Kasumi-1 (cell line): ENCODE measurements at places on chromosomes 2 and 18.

- DNase-seq: no peak
Measured at GRCh38 chr2:169670215-169670651, 24.0 kb downstream of the CFAP210 start.

GRCh38 chr2:143121079-143121478, 8.1 kb upstream of the ARHGAP15 start:
- peak; percentile 41 for DNase-seq

DNA sequence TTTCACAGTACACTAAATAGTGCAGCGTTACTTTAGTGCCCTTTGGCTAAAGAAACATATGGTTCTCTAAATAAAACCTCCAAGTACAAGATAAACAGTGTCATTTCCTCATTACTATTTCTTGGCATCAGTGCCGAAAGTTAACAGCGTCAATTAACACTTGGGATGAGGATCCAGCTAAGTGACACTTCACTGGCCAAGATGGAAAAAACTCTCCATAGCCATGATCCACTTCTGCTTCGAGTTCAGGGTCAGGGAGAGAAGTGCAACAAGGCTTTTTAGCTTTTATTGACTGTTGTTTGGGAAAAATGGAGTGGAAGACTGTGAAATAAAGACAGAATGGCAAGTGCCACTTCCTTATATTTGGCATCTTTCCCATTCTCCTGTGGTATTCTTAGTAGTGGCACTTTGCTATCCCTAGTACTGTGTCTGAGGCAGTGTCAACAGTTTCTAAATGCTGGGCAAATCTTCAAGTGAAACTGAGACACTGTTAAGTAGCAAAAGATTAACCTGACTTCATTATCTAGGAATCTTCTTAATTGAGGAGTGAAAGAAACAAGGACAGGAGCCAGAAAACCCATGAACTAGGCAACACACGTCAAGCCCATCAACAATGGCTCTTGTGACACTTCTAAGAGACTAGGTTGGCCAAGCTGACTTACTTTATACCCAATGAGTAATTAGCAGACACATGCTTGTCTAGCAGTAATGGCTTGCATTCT, 222.5 kb upstream of the SESTD1 start:
- no peak for DNase-seq

GRCh38 chr2:41990688-41991087, 57.1 kb upstream of the PKDCC start:
- no peak for DNase-seq

DNA sequence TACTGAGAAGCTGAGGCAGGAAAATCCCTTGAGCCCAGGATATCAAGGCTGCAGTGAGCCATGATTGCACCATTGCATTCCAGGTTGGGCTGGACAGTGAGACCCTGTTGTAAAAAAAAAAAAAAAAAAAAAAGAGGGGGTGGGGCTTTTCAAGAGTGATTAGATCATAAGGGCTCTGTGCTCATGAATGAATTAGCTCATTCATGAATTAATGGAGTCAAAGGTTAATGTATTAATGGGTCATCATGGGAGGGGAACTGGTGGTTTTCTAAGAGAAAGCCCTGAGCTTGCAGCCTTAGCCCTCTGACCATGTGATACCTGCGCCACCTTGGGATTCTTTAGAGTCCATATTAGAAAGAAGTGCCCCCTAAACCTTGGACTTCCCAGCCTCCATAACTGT, 4.5 kb downstream of the SLC19A3 start:
- DNase-seq: no peak

DNA sequence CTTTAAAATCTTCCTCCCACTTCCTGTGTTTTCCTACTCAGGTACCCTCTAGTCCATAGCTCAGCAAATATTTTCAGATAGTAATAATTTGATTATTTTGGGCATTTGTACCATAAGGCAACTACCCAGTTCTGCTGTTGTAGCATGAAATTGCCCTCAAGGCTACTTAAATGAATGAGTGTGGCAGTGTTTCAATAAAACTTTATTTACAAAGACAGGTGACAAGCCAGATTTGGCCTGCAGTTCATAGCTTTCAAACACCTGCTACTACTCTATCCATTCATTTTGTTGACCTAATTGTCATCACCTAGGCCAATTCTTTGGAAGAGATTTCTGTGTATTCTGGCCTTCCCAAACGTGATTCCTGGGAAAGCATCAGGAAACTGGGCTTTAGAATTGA, 28.9 kb downstream of the NYAP2 start:
- DNase-seq: no peak

- DNase-seq: no peak
Measured at GRCh38 chr2:39657287-39657937, 8.3 kb upstream of the TMEM178A start.

GRCh38 chr2:148031152-148031551, 10.3 kb downstream of the MBD5 start:
- DNase-seq: no peak

GRCh38 chr18:48342125-48342524, 67.1 kb downstream of the ZBTB7C start:
- DNase-seq: no peak

- DNase-seq: no peak
Measured at GRCh38 chr2:47386551-47386950, 16.4 kb upstream of the MSH2 start.

- no peak for DNase-seq
Measured at GRCh38 chr2:8120506-8120860, 561.4 kb upstream of the ID2 start.

GRCh38 chr2:226657340-226658053, 142.1 kb downstream of the IRS1 start:
- DNase-seq: no peak

DNA sequence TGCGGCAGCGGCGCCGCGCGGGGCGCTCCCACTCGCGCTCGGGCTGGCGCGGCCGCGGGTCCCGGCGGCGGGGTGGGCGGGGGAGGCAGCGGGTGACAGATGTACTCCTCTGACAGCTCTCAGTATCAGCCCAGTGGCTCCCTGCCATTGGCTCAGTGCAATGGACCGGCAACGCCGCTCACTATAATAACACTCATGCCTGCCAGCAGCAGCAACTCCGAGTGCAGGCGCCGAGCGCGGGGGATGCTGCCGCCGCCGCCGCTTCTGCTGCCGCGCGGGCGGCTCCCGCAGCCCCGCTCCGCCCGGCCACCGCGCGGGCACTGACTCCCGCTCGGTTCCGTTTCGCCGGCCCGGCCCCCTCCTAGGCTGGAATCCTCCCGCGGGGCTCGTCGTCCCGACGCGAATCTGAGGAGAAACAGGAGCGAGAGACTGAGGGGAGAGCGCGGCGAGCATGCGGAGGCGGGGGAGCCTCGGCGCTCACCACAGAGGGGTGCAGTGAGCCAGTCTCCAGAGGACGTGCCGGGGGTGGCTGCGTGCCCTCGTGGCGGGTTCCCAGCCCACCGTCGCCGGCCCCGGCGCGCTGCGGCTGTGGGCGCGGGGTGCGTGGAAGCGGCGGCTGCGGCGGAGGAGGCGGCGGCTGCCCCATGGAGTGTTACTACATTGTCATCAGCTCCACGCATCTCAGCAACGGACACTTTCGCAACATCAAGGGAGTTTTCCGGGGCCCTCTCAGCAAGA, at the start of gene ZNF804A:
Gene ZNF804A (plus strand): TSS at position 214 of the 738 bp plus-strand sequence. CDS start 431 bp downstream, at position 645.
- peak; percentile 79 for DNase-seq

- DNase-seq: no peak
Measured at GRCh38 chr2:121532894-121533293, 2.2 kb downstream of the RNU4ATAC start.

DNA sequence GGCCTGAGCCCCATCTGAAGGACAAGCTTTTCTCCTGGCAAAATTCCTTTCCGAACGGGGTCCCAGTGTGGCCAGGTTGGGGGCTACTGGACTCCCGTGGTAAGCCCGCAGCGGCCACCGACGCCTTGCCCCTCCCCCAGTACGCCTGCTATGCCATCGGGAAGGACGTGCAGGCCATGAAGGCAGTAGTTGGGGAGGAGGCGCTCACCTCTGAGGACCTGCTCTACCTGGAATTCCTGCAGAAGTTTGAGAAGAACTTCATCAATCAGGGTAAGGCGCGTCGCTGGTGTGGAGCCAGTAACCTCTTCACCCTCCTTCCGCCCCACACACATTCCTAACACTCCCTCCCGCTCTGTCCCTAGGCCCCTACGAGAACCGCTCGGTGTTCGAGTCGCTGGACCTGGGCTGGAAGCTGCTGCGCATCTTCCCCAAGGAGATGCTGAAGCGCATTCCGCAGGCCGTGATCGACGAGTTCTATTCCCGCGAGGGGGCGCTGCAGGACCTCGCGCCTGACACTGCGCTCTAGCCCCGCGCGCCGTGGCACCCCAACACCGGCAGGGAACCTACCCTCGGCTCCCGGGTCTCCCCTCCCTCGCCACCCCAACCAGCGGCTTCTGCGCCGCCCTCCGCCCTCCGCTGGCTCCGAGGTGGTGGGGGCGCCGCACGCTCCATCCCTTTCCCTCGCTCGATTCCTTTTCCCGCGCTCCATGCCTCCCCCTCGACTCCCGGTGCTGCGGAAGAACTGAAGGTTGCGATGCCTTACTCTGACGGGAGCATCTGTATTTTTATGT, 13.6 kb upstream of the ANKRD53 start:
- DNase-seq: peak; percentile 9

DNA sequence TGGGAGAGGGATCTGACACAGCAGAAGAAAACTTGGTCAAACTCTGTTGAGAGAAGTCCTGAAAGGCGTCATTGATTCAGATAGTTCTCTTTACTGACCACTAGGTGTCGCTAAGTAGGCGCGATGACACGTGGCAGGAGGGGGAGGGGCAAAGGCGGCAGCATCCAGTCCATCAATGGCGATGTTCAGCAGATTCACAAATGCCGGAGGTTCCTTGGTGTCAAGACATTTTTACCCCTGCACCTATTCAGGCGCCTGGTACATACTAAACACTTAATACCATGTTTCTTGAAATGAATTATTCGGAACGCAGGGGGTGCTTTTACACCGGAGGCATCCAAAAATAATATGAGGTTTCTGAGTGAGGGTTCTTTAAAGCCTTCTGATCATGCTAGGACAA, 3.0 kb upstream of the PLEK start:
- DNase-seq: peak; percentile 92

- no peak for DNase-seq
Measured at GRCh38 chr18:58177004-58177717, 133.1 kb downstream of the NEDD4L start.

DNA sequence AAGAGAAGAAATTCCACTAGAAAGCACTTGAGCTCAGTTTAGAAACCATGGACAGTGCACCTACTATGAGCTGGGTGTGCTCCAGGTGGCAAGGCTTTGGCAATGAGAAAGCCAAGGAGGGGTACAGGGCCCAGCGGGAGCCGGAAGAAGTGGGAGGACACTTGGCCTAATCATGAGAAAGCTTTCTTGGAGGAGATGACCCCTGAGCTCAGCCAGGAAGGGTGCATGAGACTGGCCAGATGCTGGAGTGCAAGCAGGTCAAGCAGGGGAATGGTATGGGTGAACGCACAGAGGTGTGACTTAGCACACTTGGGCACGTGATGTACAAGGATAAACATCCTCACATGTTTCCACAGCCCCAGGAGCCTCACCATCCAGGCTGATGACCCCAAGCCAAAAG, 97.2 kb upstream of the GLI2 start:
- no peak for DNase-seq

DNA sequence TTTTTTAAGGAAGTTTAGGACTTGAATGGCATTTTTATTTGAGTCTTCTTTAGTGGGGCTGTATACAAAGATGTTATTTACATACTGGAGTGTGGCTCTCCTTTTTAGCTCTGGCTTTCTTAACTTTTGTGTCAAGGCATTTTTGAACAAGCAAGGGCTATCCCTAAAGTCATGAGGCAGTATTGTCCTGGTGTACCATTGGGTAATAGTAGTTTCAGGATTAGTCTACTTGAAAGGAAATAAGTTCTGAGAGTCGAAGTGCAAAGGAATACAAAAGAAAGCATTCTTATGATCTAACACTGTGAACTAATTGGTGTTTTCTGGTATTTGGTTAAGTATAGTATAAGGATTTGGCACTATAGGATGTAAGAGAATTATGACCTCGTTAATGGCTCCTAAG, 1.9 kb upstream of the CYP27A1 start:
- DNase-seq: no peak

- DNase-seq: no peak
Measured at GRCh38 chr2:134845719-134846118, 7.3 kb downstream of the ACMSD start.

DNA sequence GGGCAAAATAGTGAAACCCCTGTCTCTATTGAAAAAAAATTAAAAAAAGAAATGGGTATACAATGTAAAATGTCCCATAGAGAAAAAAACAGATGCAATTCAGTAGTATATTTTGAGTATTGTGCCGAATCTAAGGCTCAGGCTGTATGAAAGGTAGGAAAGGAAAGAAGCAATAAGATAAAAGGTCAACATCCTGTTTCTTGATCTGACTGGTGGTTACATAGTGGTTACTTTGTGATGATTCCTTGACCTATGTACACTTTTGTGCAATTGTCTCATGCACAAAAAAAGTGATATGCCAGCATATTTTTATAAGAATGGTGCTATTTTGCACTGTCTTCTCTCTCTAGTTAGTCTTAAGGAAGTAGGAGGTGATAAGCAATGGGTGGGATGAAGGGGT, 1333.7 kb upstream of the TMEFF2 start:
- no peak for DNase-seq

GRCh38 chr2:16303761-16304160, 361.9 kb downstream of the CYRIA start:
- DNase-seq: no peak

GRCh38 chr2:218395456-218395825, 4.2 kb upstream of the CTDSP1 start:
- DNase-seq: no peak

GRCh38 chr2:108073415-108074072, 87.2 kb downstream of the SLC5A7 start:
- DNase-seq: no peak

GRCh38 chr2:201448061-201448460, 3.2 kb downstream of the TRAK2 start:
- DNase-seq: no peak
